ENCODE measurements at places on chromosomes 5 and 9. TPM values are rescaled to one million over a fixed set of nuclear protein-coding genes. Genes with fewer than 3 reads are reported as not detected.

- no peaks in the 10 kb centered on the region for H3K27me3 ChIP-seq
- H3K36me3 ChIP-seq, result no peaks in the 10 kb centered on the region
- no peak overlapping the region for H3K27ac ChIP-seq
- no peak for DNase-seq
These were observed 10.4 kb upstream of the RXRA start for GRCh38 chr9:134315716-134316448.

Gene LECT2
- not detected for total RNA-seq

- peaks cover 20% of the 10 kb centered on the region for H3K4me1 ChIP-seq
- H3K36me3 ChIP-seq, result peaks cover 16% of the 10 kb centered on the region
- H3K27ac ChIP-seq, result peak overlapping the region; percentile 41
- H3K27me3 ChIP-seq, result no peaks in the 10 kb centered on the region
These were observed 216.2 kb downstream of the FANCC start for GRCh38 chr9:95101326-95101725.

GRCh38 chr5:33973271-33973670, 11.2 kb downstream of the SLC45A2 start:
- H3K4me3 ChIP-seq, result no peak overlapping the region
- H3K4me1 ChIP-seq, result peaks cover 27% of the 10 kb centered on the region
- no peak for DNase-seq
- H3K36me3 ChIP-seq, result peaks cover 3% of the 10 kb centered on the region
- H3K27ac ChIP-seq, result no peak overlapping the region
- no peaks in the 10 kb centered on the region for H3K27me3 ChIP-seq

GRCh38 chr5:79170661-79171060, 59.1 kb downstream of the BHMT start:
- no peaks in the 10 kb centered on the region for H3K36me3 ChIP-seq
- no peak for DNase-seq
- no peak overlapping the region for H3K27ac ChIP-seq
- H3K4me3 ChIP-seq, result no peak overlapping the region

- no peaks in the 10 kb centered on the region for H3K4me1 ChIP-seq
- H3K27ac ChIP-seq, result no peak overlapping the region
- no peak overlapping the region for H3K4me3 ChIP-seq
These were observed 16.6 kb downstream of the FAT2 start for GRCh38 chr5:151574444-151574996.

Gene ENDOG
- total RNA-seq, result 23.7 TPM

Gene UNC13B
- total RNA-seq, result 58.0 TPM

DNA sequence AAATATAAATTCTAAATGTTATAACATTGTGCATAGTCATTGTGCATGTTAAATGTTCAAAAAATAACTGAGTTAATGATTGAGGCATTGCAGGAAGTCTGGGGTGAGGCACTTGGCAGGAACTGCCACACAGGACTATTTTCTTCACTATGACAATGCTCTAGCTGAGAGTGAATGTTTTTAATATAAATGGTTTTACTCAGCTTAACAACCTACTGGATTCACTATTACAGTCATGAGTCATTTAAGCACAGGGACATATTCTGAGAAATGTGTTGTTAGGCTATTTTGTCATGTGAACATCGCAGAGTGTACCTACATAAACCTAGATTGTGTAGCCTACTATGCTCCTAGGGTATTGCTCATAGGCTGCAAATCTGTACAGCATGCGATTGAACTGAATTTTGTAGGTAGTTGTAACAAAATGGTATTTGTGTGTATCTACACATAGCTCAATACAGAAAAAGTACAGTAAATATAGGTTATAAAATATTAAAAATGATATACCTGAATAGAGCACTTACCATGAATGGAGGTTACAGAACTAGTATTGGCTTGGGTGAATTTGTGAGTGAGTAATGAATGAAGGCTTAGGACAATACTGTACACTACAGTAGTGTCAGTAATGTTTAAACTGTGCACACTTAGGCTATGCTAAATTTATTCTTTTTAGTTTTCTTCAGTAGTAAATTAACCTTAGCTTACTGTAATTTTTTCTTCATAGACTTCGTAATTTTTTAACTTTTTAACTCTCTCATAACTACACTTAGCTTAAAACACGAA, 346.1 kb upstream of the PTGER4 start:
- no peaks in the 10 kb centered on the region for H3K36me3 ChIP-seq
- DNase-seq, result no peak
- H3K27ac ChIP-seq, result no peak overlapping the region
- no peaks in the 10 kb centered on the region for H3K4me1 ChIP-seq

Gene TNPO1
- total RNA-seq, result 172 TPM

Gene WDR70
- 52.0 TPM for total RNA-seq

Gene TRPM3
- 1.4 TPM for total RNA-seq

- no peak overlapping the region for H3K4me3 ChIP-seq
- no peak for DNase-seq
- H3K27me3 ChIP-seq, result no peaks in the 10 kb centered on the region
- H3K4me1 ChIP-seq, result peaks cover 21% of the 10 kb centered on the region
These were observed 719.6 kb upstream of the GRAMD2B start for GRCh38 chr5:125703616-125704015.

Gene RANBP6
- total RNA-seq, result 25.9 TPM

Gene PTPDC1
- 10.1 TPM for total RNA-seq

- H3K27ac ChIP-seq, result peak overlapping the region; percentile 10
- H3K4me3 ChIP-seq, result no peak overlapping the region
These were observed 332.0 kb downstream of the MLLT3 start for GRCh38 chr9:20290257-20290656.

GRCh38 chr9:79632060-79632459, 60.3 kb downstream of the TLE4 start:
- H3K27me3 ChIP-seq, result no peaks in the 10 kb centered on the region
- H3K27ac ChIP-seq, result no peak overlapping the region
- H3K4me3 ChIP-seq, result peak overlapping the region; percentile 1
- peaks cover 72% of the 10 kb centered on the region for H3K4me1 ChIP-seq

GRCh38 chr9:73162987-73163768, 11.5 kb downstream of the ANXA1 start:
- H3K4me1 ChIP-seq, result peaks cover 8% of the 10 kb centered on the region
- no peaks in the 10 kb centered on the region for H3K27me3 ChIP-seq
- no peaks in the 10 kb centered on the region for H3K36me3 ChIP-seq
